LHCN-M2 (cell line): ENCODE measurements at places on chromosomes 5 and 9.

GRCh38 chr5:169415371-169415770 is 114.4 kb upstream of the SLIT3 start:
- DNase-seq: no peak

GRCh38 chr5:133519191-133519590 is 93.2 kb downstream of the FSTL4 start:
- no peak for DNase-seq

- peak; percentile 15 for DNase-seq
These were observed 95.6 kb downstream of the RFK start for GRCh38 chr9:76298521-76299144.

- no peak for DNase-seq
These were observed 43.0 kb upstream of the COL15A1 start for GRCh38 chr9:98900725-98901124.

- no peak for DNase-seq
These were observed 13.4 kb upstream of the GRHPR start for GRCh38 chr9:37408933-37409710.

- DNase-seq: peak; percentile 57
These were observed 46.4 kb upstream of the EDIL3 start for GRCh38 chr5:84430863-84431663.

- no peak for DNase-seq
These were observed 57.5 kb upstream of the FREM1 start for GRCh38 chr9:14967450-14968321.

- DNase-seq: no peak
These were observed 68.4 kb downstream of the RNF130 start for GRCh38 chr5:180003127-180003526.

DNA sequence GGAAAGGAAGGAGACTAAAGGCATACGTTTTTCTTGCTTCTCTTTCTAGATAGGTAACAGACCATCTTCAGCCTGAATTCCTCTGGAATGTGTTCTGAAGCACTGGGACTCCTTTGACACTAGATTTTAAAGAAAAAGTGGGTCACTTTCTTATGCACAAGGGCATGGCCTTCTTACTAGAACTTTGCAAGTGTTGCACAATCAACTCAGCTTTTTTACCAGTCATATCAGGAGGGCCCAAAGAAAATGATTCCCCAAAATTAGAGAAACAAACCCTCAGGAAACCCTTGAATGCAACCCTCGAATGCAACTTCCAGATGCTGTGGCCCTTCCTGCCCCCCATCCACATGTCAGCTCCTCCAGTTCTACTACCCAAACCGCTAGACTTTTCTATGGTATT is 93.9 kb downstream of the YTHDC2 start:
- DNase-seq: no peak

GRCh38 chr5:33690374-33691135 is 201.2 kb downstream of the ADAMTS12 start:
- peak; percentile 68 for DNase-seq

GRCh38 chr9:20815923-20816703 is 132.1 kb downstream of the FOCAD start:
- no peak for DNase-seq

DNA sequence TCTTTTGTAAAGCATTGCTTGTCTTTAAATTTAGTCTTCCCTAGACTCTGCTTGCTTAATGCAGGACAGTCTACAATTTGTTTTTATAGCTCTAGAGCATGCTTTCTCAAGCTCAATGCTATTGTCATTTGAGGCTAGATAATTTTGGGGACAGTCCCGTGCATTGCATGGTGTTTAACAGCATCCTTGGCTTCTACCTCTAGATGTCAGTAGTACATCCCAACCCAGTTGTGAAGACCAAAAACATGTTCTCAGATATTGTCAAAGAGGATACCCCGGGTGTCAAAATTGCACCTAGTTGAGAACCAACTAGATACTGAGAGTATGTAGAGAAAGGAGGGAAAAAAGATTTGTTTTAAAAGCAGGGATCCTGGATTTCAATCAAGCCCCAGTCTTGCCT is 277.5 kb downstream of the CEMIP2 start:
- peak; percentile 8 for DNase-seq

GRCh38 chr9:36731068-36731956 is 158.6 kb downstream of the MELK start:
- peak; percentile 25 for DNase-seq

DNA sequence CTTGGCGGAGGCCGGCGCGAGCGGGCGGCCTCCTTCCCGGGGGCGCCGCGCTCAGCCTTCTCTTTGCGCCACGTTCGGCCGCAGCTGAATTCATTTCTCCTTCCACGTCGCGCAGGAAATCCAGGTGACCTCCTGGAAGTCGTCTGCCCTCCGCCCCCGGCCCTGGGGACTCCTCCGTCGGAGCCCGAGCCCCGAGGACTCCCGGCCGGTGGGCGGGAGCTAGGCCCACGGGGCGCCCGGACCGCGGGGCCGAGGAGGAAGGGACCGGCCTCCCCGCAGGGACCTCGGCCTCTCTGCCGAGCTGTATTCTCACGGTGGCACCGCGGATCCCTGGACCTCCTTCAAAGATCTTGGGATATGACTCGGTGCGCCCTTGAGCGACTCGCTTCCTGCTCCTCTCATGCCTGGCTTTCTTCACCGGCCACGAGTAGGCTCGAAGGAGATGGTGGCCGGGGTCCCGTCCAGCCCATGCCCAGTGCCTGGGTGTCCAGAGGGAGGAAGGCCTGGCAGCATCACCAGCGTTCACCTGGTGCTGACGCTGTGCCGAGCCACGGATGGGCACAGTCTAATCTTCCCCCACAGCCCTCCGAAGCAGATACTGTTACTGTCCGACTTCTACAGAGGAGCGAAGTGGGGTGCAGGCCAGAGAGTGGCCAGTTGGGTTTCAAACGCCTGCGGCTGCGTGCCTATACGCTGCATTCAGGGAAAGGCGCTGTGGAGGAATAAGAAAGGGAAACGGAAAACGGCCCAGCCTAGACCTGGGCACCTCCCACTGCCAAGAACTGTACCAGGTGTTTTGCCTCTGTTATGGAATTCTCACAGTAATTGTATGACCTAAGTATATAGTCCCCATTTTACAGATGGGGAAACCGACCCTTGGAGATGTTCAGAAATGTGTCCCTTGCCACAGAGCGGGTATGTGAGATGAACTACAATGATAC is 47.3 kb downstream of the PAX5 start:
- no peak for DNase-seq

- DNase-seq: no peak
These were observed 167.7 kb downstream of the RGS3 start for GRCh38 chr9:113631137-113631765.
